ENCODE measurements at places on chromosomes 3 and 15.

DNA sequence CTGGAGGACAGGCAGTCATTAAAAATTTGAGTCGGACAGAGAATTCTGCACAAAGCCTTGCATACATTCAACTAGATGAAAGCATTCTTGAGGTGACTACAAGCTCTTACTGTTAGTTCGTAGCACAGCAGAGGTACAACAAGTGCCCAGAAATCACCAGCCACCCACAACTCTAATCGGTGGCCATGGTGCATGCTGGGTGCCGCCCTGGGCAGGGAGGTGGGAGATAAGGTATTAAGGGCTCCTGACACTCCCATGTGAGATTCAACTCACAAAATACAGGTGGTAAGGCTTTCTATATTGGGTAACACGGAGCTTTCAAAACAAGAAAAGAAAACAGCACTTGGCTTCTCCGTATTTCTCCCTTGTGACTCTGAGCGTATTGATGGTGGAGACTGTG lies 66.0 kb downstream of the MEIS2 start:
- no peak for DNase-seq

DNA sequence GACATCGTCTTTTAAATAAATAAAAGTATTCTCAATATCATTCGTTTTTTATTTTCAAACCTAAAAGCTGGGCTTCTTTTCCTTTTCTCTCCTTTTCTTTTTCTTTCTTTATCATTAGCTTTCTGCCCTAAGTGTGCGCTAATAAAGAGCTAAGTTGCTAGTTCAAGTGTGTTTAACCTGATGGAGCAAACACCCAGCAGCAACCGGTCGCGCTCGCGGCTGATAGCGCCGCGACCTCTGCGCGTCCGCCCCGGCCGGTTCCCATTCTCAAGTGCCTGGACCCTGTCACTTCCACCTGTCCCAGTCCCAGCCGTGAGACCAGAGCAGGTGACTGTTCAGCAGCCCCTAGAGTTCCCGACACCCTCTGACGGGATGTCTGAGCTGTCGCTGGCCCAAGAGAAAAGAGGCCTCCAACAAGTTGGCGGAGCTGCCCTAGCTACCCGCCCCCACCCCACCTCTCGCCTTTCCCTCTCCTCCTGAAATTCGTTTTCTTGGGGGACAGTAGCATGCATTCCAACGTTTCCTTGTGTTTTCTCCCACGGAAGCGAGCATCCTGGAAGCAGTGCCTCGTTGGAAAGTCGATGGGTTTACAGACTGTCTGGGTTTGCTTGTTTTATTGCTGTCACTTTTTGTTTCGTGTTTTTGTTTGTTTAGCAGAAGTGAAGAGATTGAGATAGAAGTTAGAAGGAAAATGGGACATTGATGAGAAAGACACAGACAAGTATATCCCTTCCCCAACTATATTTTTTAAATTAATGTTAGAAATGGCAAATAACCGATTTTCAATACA lies 3.1 kb upstream of the MECOM start:
- no peak for DNase-seq

- DNase-seq, result no peak
These were observed 32.9 kb downstream of the PSTPIP1 start for GRCh38 chr15:77027697-77028450.

GRCh38 chr3:17840651-17841050 lies 98.2 kb upstream of the TBC1D5 start:
- no peak for DNase-seq

DNA sequence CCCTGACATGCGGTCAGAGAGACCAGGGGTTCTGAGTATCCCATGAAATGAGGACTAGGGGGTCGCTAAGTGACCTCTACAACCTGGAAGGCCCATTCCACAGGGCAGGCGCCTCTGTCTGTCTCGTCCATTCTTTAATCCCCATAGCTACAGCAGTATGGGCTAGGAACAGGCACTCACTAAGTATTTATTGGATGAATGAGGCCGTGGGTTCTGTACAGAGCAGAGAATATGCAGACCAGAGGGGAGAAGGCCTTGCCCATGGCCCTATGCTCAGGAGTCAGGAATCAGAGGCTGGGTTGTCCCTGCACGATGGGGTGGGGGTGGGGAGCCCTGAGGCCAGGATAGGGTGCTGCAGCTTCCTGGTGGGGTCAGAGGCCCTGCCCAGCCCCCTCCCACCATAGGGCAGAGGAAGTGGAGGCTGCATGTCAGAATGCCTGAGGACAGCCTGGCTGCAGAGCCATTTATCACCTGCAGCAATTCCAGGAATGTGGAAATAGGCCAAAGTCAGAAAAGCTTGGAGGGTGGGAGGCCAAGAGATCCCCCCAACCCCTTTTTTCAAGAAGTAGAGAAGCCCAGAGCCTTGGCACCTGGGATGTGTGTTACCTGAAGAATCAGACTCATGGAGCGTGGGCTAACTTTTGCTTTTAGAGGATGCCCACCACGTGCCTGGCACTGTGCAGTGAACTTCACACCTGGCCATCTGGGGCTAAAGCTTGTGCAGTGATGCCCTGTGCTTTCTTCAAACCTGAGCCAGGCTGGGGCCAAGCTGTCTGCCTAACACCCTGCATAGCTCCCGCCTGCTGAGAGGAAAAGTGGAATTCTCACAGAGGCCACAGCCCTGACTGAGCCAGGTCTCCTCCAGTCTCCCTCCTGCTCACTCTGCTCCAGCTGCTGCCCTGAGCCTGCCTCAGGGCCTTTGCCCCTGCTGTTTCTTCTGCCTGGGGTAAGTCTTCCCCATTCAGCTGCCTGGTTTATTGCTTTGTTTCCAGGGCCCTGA lies 109.4 kb downstream of the WNT7A start:
- no peak for DNase-seq

- DNase-seq, result no peak
These were observed 71.7 kb downstream of the P3H2 start for GRCh38 chr3:190048932-190049441.

- DNase-seq, result no peak
These were observed 421.7 kb upstream of the GOLIM4 start for GRCh38 chr3:168517249-168518071.

GRCh38 chr3:139218046-139218445 lies 125.8 kb upstream of the MRPS22 start:
- no peak for DNase-seq

DNA sequence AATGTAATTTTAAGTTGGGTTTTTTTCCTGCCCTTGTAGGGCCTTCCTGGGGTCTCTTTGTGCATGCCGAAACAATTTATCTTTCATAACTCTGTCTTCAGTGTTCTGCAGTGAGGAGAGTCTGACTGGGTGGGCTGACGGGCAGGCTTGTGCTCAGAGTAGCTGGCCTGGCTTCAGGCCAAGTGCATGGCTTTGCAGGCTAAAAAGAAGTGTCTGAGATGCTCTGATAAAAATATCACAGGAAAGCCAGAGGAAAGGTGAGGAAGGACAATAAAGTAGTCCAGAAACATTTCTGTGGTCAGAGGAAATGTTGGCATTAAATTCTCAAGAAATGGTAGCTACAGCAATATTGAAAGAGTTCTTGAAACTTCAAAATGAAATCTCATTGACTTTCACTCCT lies 25.5 kb downstream of the ST3GAL6 start:
- no peak for DNase-seq

- no peak for DNase-seq
These were observed 82.5 kb downstream of the RFTN1 start for GRCh38 chr3:16430717-16431630.

DNA sequence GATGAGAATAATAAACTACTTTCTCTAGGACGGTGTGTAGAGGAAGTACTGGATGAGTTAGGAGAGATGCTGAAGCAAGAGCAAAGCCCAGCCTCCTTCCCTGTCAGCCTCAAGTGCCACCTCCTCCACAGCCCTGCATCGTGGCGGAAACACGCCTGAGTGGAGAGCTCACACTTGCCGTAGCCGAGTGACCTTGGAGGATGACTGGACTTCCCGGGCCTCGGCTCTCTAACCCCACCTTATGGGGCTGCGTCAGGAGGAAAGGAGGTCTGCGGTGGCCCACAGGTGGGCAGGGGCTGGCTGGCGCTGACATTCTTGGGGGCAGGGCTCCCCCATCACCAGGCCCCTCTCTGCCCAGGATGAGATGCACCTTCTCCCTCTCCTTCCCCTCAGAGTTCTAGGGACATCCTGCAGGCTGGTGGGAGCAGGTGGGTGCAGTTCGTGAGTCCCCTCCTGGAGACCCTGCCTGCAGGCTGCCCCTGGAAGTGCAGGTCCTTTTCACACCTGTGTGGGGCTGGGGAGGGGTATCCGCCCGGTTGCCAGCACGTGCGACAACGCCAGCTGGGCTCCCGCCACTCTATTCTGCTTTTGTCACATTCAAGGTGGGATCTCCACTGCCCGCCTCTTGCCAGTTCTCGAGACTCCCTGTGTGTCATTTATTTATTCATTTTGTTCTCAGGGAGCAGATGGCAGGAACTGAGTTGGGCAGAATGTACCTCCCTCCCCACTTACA lies 175.2 kb downstream of the MEGF11 start:
- DNase-seq, result no peak

DNA sequence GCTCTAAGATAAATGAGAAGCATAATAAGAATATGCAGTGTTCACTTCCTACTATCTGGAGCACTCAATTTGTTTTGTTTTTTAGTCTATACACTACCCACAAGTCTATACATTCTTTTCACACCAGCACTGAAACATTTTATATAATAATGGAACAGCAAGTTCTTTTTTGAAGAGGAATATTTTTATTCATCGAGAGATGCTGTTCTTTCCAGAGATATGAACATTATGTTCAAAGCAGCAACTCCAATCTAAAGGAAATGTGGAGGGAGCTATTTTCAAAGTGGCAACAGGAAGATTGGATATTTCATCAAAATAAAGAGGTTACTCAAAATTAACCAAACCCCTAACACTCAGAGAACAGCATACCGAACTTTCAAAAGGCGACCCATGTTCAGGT lies 16.4 kb upstream of the PYDC2 start:
- no peak for DNase-seq

DNA sequence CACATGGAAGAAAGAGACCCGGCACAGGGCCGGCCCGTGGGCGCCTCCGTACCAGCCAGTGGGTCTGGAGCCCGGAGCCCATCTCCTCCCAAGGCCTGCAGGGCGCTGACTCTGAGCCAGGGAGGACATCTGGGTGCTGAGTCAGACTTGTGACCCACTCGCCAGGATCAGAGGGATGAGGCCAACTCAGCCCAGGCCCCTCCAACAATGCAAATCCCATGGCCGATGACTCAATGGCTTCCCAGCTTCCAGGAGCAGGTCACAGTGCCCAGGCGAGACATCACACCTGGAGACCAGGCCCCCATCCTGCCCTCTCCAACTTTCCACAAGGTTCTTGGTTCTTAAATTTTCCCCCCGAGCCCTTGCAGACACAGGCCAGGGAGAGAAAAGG lies 95.1 kb downstream of the LRIG1 start:
- DNase-seq, result no peak

- no peak for DNase-seq
These were observed 35.8 kb upstream of the TSC22D2 start for GRCh38 chr3:150372320-150372719.

DNA sequence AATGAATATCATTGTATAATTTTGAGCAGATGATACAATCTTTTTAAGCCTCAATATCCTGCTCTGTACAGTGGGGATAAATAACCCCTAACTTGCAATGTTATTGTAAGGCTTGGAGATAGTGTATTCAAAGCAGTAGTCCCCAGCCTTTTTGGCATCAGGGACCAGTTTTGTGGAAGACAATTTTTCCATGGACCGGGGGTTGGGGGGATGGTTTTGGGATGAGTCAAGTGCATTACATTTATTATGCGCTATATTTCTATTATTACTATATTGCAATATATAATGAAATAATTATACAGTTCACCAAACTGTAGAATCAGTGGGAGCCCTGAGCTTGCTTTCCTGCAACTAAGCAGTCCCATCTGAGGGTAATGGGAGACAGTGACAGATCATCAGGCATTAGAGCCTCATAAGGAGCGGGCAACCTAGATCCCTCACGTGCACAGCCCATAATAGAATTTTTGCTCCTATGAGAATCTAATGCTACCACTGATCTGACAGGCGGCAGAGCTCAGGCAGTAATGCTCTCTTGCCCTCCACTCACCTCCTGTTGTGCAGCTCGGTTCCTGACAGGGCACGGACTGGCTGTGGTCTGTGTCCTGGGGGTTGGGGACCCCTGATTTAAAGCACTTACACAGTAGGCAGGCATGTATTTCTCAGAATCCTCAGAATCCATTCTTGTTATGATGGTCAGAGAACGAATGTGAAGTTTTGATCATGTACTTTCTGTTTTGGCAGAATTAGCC lies 102.2 kb downstream of the PTPRG start:
- no peak for DNase-seq

DNA sequence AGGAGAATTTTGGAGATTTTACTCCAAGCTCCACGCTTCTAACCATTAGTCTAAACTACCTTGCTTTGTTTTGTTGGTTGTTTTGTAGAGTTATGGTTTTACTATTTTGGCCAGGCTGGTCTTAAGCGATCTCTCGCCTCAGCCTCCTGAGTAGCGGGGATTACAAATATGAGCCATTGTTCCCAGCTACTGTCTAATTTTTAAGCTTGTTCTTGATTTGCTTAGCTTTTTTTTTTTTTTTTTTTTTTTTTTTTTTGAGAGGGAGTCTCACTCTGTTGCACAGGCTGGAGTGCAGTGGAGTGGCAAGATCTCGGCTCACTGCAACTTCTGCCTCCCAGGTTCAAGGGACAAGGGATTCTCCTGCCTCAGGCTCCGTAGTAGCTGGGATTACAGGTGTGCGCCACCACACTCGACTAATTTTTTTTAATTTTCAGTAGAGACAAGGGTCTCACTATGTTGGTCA lies 28.5 kb downstream of the EFCAB12 start:
- no peak for DNase-seq

DNA sequence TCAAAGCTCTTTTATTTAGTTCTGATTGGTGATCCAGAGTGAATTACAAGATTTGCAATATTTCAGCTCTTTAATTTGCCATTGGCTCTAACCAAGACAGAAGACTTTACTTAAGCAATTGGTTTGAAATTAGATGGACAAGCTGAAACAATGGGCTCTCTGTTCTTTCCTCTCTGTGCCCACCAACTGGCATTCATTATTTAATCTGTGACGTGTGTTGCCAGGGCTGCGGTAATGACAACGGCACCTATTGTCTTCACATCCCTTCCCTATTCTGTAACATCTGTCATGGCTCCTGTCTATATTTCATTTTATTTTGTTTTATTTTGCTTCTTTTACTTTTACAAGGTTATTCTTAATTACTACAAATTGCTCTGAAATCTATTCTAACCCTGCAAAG lies 33.9 kb downstream of the PLD1 start:
- DNase-seq, result no peak

- DNase-seq, result no peak
These were observed 57.0 kb upstream of the CMTM7 start for GRCh38 chr3:32334675-32335074.

- DNase-seq, result no peak
These were observed 13.3 kb downstream of the CPNE9 start for GRCh38 chr3:9716801-9717555.

DNA sequence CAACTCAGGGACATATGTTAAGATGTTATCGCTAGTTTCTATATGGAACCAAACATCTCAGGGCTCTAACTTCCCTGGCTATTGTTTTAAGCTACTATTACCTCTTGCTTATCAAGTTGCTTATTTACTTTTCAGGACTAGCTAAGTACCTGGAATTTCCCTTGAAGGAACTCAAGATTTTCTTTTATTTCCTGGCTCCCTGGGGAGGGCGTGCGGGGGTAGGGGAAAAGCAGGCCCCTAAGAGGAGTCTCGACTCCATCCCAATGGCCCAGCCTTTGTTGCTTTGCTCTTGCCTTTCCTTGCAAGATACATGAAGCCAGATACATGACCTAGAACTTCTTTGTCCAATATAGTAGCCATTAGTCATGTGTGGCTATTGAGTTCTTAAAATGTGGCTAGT lies 76.9 kb upstream of the STXBP5L start:
- no peak for DNase-seq

All from activated naive CD8-positive, alpha-beta T cell treated with anti-CD3 and anti-CD28 coated beads, Interleukin-2, amount 50 U/mL, for 16 hours (primary cell).